ENCODE measurements at places on chromosomes 6 and 20.

- peak; percentile 91 for DNase-seq
Observed at GRCh38 chr6:2853769-2854395, 12.2 kb upstream of the SERPINB1 start.

DNA sequence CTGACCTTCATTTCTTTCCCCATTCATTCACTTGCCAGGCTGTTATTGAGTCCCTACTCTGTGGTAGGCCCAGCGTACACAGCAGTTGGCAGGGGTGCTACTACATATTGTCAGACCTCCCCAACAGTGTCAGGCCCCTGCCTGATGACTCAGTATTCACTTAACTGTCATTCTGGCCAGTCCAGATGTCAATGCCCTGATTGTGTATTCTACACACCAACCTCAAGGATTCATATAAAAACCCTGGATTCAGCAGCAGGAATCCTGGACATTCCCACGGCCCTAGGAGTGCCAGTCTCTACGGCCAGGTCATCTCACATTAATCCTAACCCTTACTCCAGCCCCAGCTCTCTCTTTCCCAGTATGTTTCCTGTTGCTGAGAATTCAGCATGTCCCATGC, 151.5 kb downstream of the TASP1 start:
- DNase-seq, result no peak

DNA sequence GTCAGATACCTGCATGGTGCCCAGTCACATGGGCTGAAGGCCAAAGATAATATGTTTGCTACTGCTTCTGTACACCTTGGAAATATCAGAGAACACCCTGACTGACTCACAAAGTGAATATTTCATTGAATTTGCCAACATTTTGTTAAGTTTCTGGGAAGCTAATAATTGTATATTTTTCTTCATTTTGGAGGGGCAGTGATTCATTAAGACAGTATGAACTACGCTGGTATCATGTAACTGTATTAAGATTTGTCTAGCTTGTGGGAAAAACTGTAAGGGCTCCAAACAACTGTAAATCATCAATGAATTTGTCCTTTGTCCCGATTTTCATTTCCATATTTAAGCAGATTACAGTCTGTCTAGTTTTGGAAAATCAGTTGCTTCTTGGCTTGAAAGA, 102.3 kb upstream of the CCN2 start:
- DNase-seq, result peak; percentile 74

- DNase-seq, result peak; percentile 97
Observed at GRCh38 chr6:169292338-169293124, 38.9 kb upstream of the THBS2 start.

DNA sequence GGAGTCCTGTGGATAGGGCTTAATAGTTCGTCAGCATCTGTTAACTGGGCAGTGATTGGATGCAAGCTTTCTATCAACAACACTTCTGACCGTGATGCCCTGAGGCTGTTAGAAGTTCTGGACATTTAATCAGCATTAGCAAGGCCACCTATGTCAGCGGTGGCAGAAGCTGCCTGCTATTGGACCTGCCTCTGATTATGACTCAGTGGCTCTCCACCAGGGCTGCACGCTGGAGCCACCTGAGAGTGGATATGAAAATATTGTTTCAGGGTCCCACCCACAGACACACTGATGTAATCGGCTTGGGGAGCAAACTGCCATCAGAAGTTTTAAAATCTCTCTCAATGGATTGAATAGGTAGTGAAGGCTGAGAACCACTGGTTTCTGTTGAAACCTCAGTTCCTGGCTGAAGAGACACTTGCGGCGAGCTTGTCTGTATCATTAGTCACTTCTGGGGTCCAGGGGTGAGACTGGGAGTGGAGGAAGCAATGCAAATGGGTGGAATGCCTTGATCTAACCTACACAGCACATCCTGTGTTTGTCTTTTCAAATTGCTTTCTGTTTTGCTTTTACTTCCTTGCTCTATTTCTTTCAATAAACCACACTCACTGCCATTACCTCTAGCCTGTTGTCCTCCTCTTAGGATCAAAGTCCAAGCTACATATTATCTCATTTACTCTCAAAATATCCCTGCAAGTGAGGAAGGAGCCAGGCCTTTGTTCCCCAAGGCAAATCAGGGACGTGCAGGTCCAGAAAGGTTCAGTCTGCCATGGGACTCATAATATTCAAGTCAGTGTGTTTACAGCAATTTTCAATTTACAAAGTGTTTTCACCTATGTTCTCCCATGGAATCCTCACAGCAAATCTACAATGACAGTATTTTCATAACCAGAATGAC, 4.2 kb downstream of the CLIC5 start:
- DNase-seq, result no peak

GRCh38 chr6:78062993-78063392, 410.2 kb downstream of the MEI4 start:
- no peak for DNase-seq
